ENCODE measurements at places on chromosomes 3 and 15. TPM values are rescaled to one million over a fixed set of nuclear protein-coding genes. Genes with fewer than 3 reads are reported as not detected.

Gene PHLDB2
- 107 TPM for total RNA-seq

Gene PLCH1
- total RNA-seq: 0.36 TPM

Gene ALDH1L1
- total RNA-seq: not detected

Gene PLSCR5
- total RNA-seq: not detected

DNA sequence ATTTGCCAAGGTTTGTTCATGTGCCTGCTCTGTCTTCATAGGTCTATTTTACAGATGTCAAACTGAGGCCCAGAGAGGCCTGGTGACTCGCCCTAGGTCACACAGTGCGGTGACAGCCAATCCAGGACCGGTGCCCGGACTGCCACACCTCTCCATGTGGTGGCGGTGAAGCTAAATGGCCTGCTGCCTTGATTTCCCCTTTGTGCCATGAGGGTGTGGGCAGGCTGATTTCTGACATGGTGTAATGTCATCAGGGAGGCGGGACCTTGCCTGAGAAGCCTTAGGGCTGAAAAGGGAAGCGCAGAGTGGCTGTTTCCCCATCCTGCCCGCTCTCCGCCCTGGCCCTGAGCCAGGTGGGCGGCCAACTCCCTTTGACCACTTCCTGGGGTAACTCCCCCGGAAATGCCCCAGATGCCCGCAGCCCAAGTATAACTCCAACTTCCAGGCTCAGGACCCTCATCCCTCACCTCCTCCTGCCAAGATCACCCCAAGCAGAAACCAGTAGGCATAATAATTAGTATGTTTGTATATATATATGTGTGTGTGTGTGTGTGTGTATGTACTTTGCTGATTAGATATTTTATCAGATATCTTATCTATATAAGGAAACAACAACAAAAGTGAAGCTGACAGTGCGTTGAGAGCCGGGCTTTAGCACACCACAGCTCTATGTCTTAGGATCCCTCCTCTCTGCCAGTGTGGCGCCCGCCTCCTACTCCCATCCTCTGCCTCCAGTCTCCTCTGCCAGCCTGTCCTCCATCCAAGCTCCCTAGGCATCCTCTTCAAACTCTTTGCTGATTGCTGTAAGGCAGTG is 63.9 kb downstream of the IQSEC1 start:
- no peaks in the 10 kb centered on the region for H3K36me3 ChIP-seq
- DNase-seq: peak; percentile 60
- H3K27ac ChIP-seq: no peak overlapping the region

DNA sequence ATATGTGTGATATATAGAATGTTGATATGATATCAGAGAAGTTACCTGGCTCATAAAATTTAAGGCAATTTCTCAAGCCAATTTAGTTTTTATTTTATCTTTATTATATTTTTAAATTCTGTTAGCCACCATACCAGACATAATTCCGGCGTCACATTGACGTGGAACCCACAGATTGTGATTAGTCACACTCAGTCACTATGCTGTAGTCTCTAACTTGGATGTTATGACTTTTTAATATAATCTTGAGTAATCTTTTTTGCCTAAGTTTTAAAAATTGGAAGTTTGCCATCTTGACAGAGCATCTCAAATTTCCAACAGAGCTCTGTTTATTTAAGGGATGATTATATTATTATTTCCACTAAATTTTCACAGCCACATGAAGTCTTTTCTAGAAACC is 9.7 kb upstream of the DCLK3 start:
- peaks cover 3% of the 10 kb centered on the region for H3K27me3 ChIP-seq
- H3K36me3 ChIP-seq: no peaks in the 10 kb centered on the region
- no peak overlapping the region for H3K4me3 ChIP-seq
- H3K4me1 ChIP-seq: peaks cover 3% of the 10 kb centered on the region

- H3K27ac ChIP-seq: no peak overlapping the region
- no peak overlapping the region for H3K4me3 ChIP-seq
- no peaks in the 10 kb centered on the region for H3K27me3 ChIP-seq
- H3K36me3 ChIP-seq: no peaks in the 10 kb centered on the region
- H3K4me1 ChIP-seq: no peaks in the 10 kb centered on the region
Observed at GRCh38 chr15:23663232-23663631, 15.6 kb upstream of the MAGEL2 start.

DNA sequence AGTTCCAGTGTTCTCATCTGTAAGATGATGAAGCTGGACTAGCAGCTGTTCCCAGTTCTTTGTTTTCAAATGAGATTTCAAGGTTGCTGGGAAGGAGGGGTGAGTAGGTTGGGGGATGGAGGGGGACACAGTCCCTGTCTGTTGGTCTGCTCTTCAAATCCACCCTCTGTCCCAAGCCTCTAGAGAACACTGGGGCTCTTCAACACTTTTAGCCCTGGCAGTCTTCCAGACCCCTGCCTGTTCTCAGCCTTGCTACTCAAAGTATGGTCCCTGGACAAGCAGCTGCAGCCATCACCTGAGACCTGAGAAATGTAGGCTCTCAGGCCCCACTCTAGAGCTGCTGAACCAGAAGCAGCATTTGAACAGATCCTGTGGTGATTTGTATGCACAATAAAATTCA is 41.3 kb downstream of the NEK11 start:
- DNase-seq: no peak
- no peak overlapping the region for H3K27ac ChIP-seq
- H3K36me3 ChIP-seq: no peaks in the 10 kb centered on the region
- no peak overlapping the region for H3K4me3 ChIP-seq
- H3K4me1 ChIP-seq: peaks cover 11% of the 10 kb centered on the region
- H3K27me3 ChIP-seq: no peaks in the 10 kb centered on the region

DNA sequence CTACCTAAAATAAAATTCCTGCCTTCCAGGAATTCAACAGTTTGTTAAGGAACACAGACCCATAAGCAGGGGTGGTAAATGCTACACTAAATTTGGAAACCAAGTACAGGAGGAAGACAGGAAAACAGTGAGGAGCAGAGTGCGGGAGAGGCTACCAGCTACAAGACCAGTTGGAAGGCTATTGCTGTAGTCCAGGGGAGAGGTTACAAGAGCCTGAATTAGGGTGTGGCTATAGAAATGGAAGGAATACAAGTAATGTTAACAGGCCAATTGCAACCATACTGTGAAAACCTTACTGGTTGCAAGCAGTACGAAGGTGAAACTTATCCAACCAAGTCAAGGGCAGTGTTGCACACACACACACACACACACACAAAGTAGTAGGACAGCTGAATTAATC is 880 bp upstream of the ARMC8 start:
- H3K36me3 ChIP-seq: peaks cover 5% of the 10 kb centered on the region
- peaks cover 6% of the 10 kb centered on the region for H3K4me1 ChIP-seq
- H3K27me3 ChIP-seq: peaks cover 9% of the 10 kb centered on the region
- DNase-seq: no peak

- H3K36me3 ChIP-seq: no peaks in the 10 kb centered on the region
- no peaks in the 10 kb centered on the region for H3K27me3 ChIP-seq
- H3K4me3 ChIP-seq: no peak overlapping the region
- no peak overlapping the region for H3K27ac ChIP-seq
Observed at GRCh38 chr15:54033869-54034458, 55.7 kb downstream of the UNC13C start.

DNA sequence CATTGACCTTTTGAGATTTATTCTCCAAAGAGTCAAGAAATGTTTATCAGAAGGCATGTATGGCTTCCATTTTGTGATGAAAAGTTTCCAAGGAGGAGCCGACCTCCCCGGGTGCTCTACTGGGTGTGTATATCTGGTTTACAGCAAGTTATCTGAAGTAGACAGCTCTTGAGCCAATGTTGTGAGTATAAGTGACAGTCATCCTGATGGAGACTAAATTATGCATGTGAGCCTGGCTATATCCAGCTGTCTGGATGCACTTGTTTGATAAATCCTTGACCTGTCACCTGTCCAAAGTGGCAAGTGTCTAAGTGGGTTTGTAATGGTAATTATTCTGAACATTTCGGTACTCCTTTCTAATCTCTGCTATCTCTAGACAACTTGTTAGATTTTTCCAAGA is 142.2 kb downstream of the NR2F2 start:
- no peak overlapping the region for H3K4me3 ChIP-seq
- H3K4me1 ChIP-seq: no peaks in the 10 kb centered on the region
- no peaks in the 10 kb centered on the region for H3K36me3 ChIP-seq
- H3K27me3 ChIP-seq: no peaks in the 10 kb centered on the region
- no peak overlapping the region for H3K27ac ChIP-seq

DNA sequence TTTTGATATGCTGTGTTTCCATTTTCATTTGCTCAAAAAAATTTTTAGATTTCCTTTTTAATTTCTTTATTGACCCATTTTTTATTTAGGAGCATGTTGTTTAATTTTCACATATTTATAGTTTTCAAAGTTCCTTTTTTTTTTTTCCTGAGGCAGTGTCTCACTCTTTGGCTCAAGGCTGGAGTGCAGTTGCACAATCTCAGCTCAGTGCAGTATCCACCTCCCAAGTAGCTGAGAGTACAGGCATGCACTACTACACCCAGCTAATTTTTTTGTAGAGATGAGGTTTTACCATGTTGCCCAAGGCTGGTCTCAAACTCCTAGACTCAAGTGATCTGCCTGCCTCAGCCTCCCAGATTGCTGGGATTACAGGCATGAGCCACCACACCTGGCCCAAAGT is 36.2 kb downstream of the PFN2 start:
- DNase-seq: no peak
- no peaks in the 10 kb centered on the region for H3K27me3 ChIP-seq
- H3K4me3 ChIP-seq: no peak overlapping the region
- H3K4me1 ChIP-seq: peaks cover 12% of the 10 kb centered on the region
- no peaks in the 10 kb centered on the region for H3K36me3 ChIP-seq

Data from osteoblast (primary cell).